ENCODE measurements at places on chromosomes 5 and 9.

DNA sequence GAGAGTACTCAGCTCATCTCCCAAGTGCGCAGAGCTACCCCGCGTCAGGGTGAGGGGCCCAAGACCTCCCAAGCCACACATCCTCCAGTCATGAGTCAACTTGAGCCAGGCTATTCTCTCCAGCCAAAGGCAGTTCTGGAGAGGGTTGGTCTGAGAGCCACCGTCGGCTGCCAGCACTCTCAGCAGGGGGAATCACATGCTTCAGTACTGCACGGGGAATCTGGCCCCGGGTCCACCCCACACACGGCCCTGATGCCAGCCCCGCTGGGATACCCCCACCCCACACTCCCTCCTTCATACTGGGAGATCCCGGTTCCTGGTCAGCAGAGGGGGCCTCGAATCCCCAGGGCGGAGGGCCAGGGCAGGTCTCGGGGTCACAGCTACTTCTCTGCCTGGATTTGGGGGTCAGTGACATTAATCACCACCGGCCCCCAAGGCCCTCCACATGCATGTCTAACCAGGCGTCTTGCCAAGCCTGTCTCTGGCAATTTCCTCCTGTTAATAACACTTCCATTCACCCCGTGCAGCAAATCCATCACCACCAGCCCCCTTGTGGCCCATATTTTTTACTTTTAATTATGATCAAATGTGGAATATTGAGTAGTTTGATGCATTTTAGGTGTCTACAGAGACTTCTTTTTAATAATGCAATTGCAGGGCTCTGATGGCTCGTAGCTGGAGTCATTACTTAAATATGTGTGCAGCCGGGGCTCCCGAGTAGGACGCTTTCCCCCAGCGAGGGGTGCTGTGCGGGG is 102.9 kb upstream of the PPP1R26 start:
- DNase-seq = no peak

DNA sequence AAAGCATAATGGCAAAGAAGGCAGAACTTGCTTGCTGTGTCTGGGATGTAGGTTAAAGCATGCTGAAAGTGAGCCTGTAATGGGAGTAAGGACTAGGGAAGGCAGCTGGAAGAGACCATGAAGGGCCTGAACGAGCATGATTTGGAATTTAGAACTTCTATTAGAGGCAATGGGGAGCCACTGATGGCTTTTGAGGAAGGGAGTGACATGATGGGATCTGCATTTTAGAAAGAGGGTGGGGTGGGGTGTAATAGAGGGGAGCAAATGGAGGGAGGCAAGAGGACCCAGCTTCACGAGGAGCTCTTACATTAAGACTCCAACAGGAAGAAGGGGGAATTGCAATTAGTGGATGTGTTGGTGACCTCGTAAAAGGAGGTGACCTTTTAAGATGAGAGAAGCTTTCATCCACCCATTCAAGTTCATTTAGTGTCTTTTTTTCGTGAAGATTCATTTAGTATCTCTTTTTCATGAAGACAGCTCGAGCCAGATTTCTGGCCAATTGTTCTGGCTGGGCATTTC is 13.6 kb upstream of the GABRP start:
- DNase-seq = no peak

GRCh38 chr5:67612961-67613360 is 416.4 kb upstream of the CD180 start:
- no peak for DNase-seq

- no peak for DNase-seq
Observed at GRCh38 chr9:91852801-91853347, 97.2 kb downstream of the ROR2 start.

- DNase-seq = no peak
Observed at GRCh38 chr5:68134033-68134668, 81.4 kb upstream of the PIK3R1 start.

DNA sequence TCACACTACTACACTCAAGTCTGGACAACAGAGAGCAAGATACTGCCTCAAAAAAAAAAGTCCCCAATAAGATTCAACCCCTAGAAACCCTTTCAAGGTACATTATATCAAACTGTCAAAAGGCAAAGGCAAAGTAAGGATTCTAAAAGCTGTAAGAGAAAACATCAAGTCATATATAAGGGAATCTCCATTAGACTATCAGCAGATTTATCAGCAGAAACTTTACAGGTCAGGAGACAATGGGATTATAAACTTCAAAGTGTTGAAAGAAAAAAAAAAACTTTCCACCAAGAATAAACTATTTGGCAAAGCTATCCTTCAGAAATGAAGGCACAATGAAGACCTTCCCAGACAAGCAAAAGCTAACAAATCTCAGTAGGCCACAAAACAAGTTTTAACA is 63.5 kb upstream of the DMRT1 start:
- no peak for DNase-seq

Data from T-helper 2 cell (primary cell).